ENCODE measurements at places on chromosomes 5 and 9.

- DNase-seq: no peak
Observed at GRCh38 chr9:106596984-106597383, 266.0 kb upstream of the ZNF462 start.

DNA sequence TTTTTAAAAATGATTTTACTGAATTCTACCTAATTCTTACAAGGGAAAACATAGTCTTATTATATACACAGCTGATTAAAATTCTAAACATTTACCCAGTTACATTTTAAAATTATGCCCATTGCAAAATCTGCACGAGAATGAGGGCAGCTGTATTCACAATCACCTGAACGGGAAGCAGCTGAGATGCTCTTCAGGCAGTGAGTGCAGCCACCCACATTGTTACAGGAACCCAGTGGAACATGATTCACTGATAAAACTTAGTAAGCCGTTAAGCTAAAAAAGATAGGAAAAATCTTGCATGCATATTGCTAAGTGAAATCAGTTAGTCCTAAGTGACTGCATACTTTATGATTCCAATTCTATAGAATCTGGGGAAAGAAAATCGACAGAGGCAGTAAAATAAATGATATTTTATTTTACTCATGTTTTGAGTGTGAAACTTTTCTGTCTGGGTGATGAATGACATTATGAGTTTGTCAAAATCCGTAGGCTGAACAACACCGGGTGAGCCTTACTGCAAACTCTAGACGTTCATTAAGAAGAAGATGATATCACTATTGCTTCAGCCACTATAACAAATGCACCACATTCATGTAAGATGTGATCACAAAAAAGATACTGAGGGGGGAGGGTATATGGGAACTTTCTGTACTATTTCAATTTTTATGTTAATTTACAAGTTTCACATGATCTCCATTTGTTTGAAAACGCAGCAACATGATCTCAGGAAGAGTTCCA lies 39.1 kb upstream of the FLT4 start:
- DNase-seq: no peak

DNA sequence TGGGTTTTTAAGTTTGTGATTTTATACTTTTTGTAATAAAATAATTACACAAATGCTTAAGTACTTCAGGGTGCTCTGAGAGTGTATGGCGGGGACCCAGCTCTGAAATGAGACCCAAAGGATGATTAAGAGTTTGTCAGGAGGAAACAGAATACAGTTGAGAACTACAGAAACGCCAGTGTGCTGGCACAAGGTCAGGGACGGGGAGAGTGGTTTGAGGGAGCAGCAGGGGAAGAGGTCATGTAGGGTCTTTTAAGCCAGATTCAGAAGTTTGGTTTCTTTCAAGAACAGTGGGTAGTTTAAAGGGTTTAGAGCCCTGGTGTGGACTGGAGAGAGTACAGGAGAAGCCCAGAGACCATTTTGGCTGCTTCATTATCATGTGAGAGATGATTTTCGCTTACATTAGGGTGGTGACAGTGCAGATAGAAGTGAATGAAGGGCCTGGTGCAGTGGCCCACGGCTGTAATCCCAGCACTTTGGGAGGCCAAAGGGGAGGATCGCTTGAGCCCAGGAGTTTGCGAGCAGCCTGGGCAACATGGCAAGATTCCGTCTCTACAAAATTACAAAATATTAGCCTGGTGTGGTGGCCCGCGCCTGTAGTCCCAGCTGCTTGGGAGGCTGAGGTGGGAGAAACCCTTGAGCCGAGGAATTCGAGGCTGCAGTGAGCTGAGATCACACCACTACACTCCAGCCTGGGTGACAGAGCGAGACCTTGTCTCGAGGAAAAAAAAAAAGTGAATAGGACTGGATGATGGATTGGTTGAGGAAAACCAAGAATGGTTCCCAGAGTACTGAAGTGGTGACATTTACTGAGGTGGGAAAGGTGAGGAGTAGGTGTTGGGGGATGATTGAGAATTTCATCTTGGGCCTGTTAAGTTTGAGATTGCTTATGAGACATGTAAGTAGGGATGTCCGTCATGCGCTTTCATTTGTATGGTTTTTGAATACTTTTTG lies 1.4 kb upstream of the ETF1 start:
- no peak for DNase-seq

DNA sequence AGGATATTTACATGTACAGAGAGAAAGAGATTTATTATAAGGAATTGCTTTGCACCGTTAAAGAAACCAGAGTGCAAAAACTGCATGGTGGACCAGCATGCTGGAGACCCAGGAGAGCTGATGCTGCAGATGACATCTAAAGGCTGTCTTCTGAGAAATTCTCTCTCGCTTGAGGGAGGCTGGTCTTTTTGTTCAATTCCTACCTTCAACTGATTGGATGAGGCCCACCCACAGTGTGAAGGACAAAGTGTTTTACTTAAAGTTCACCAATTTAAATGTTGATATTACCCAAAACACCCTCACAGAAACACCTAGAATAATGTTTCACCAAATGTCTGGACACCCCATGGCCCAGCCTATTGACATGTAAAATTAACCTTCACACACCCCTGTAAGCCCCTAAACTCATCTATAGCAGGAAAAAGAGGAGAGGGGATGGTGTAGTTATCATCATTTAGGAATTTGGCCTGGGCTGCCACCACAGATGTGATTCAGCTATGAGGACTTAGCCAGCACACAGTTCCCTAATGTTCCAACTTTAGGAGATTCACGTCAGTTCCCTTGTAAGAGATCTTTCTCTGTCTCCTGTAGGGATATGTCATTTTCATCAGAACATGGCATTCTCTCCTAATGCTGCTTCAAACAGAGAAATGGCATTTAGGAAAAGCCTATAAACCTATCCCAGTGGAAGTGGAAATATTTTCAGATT lies 358.2 kb upstream of the TLE4 start:
- no peak for DNase-seq

GRCh38 chr9:22337261-22337660 lies 109.4 kb upstream of the DMRTA1 start:
- no peak for DNase-seq

GRCh38 chr5:50967009-50967562 lies 300.6 kb downstream of the PARP8 start:
- DNase-seq: no peak

- no peak for DNase-seq
Observed at GRCh38 chr9:98264516-98264915, 9.1 kb upstream of the TBC1D2 start.

- DNase-seq: no peak
Observed at GRCh38 chr9:97041898-97042297, 3.0 kb upstream of the CTSV start.

DNA sequence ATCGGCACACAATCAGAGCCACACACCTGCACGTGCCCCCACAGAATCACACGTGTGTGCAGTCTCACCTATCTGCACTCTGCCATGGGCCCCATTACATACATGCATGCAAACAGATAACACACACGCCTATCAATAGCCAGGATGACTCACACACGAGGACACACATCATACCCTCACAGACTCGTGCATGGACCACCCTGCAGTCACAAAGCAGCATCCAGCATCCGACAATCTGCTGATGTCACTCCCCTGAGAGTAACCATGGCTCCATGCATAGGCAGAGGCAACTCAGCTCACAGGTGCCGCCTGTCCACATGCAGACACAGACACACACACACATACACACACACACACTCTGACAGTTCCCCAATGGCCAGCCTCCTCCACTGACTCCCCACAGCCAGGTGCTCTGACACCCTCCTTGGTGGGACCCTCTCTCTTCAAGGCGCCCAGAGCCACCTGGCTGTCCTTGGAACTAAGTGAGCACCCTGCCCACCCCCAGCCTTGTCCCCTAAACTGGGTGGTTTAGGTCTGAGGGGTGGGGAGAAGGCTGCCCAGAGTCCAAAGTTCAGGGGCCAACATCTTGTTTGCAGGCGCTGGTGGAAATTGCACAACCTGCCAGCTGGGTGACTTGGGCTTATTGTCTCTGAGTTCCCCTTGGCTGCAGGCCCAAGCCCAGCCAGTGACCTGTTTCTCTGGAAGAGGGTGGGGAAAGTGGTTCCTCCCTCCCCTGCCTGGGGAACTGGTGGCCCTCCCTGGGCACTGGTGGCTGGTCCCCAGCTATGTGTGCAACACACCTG lies 34.6 kb upstream of the NEK6 start:
- peak; percentile 36 for DNase-seq

Measured in hypothalamus (tissue), 51 donors.